Frontal cortex (tissue), 4 donors: ENCODE measurements at places on chromosomes 6 and 20.
A peak's percentile ranks its signal among the peaks of the same experiment; 100 is the strongest.

GRCh38 chr20:51540580-51540979, 1.9 kb downstream of the NFATC2 start:
- DNase-seq, result no peak

DNA sequence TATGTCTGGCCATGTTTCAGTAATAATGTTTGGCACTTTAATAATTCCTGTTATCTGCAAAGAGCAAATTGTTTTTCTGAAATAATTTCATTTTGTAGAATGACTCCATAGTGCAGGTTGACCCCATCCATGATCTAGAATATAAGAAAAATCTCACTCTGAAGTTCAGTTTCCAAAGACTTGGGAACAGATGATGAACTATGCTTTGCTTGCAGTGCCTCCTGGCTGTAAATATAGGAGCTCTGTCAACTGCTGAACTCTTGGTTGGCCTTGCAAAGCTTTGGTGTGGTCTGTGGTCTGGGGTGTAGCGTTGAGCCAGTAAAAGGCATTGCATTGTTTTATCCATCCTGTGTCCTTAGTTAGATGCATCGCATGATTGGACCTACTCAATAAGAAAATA, 104.0 kb downstream of the PLCB4 start:
- DNase-seq, result no peak

GRCh38 chr6:3176562-3177355, 19.4 kb upstream of the TUBB2A start:
- peak; percentile 58 for DNase-seq

- DNase-seq, result no peak
These were observed 14.5 kb upstream of the NTSR1 start for GRCh38 chr20:62694106-62694505.

DNA sequence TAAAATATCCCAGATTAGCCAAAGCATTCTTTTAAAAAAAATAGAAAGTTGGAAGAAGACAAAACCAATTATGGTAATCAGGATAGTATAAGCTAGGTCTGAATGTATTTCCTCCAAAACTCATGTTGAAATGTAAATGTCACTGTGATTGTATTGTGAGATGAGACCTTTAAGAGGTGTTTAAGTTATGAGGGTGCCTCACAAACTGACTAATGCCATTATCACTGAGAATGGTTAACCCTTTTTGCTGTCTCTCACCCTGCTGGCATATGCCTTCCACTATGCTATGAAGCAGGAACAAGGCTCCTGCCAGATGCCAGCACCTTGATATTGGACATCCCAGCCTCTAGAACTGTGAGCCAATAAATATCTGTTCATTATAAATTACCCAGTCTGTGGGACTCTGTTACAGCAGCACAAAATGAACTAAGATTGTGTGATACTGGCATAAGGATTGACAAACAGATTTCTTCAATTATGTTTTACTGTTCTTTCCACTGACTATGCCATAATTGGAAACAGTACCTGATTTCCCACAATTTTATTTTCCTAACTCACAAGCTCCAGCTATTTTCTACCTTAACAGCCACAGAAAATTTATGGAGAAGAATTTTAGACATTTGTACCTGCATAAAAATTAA, 63.8 kb downstream of the IBTK start:
- DNase-seq, result no peak

- DNase-seq, result no peak
These were observed 155.8 kb downstream of the RNGTT start for GRCh38 chr6:88807622-88808021.

DNA sequence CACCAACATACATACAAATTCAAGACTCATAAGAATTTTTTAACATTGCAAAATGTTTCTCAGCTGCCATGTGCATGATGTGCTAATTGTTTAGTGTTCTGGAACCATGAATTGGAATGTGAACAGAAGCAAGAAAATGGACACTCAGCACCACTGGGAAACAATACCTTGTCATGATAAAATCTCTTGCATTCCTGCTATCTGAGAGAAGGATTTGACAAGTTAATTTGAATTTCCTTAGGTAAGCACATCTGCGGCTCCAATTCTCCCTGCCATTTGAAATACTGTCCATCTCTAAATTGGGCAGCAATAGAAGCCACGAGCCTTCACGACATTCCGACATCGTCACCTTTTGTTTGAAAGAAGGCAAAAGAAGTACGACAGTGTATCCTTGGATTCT, 1104.6 kb upstream of the MAP3K7 start:
- DNase-seq, result no peak

DNA sequence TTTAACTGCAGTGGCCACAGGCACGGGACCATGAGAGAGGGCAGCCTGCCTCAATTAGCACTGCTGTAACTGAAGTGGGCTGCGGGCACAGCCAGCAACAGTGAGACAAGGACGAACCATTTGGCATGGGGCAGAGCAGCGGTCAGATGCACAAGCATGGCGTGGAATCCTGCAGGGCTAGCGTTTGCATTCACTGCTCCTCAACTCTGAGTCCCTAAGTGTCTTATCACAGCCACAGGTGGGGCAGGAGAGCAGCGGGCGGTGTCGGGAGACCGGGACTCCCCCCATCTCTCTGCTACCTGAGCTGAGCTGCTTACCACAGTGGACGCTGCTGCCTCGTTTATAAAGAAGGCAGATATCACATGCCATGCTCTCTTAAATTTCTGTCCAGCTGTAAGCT, 31.3 kb upstream of the PDE10A start:
- DNase-seq, result no peak

DNA sequence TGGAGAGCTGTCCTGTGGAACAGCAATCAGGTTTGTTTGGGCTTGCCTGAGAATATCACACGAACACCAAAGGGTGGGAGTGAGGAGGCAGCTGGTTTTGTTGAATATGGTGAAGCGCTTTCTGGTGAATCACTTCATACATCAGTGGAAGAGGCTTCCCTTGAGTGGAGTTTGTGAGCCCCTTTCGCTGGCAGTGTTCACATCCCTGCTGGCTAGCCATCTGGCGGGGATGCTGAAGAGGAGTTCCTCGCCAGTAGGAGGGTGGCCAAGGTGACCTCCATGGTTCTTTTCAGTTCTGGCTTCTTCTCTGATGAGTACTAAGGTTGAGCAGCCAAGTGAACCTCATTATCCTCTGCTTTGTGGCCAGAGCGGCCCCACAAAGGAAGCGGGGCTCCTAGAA, 37.7 kb upstream of the RNF8 start:
- no peak for DNase-seq

- DNase-seq, result no peak
These were observed at the start of gene TUBB1 for GRCh38 chr20:59019217-59019616. TSS of gene TUBB1 (plus strand) at chr20:59019429. CDS start at chr20:59019523, 94 bp downstream.

GRCh38 chr20:32019156-32019510, 8.9 kb downstream of the CCM2L start:
- DNase-seq, result peak; percentile 43

DNA sequence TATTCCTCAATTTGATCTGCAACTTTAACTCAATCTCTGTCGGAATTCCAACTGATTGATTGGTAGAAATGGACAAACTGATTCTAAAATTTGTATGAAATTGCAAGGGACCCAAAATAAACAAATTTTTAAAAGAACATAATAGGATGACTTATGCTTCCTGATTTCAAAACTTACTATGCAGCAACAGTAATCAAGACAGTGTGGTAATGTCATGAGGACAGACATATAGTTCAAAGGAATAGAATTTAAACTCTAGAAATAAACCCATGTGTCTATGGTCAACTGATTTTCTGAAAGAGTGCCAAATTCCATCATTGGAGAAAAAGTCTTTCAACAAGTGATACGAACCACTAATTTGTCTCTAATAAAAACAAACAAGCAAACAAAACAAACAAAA, 1320.1 kb upstream of the GJE1 start:
- no peak for DNase-seq

DNA sequence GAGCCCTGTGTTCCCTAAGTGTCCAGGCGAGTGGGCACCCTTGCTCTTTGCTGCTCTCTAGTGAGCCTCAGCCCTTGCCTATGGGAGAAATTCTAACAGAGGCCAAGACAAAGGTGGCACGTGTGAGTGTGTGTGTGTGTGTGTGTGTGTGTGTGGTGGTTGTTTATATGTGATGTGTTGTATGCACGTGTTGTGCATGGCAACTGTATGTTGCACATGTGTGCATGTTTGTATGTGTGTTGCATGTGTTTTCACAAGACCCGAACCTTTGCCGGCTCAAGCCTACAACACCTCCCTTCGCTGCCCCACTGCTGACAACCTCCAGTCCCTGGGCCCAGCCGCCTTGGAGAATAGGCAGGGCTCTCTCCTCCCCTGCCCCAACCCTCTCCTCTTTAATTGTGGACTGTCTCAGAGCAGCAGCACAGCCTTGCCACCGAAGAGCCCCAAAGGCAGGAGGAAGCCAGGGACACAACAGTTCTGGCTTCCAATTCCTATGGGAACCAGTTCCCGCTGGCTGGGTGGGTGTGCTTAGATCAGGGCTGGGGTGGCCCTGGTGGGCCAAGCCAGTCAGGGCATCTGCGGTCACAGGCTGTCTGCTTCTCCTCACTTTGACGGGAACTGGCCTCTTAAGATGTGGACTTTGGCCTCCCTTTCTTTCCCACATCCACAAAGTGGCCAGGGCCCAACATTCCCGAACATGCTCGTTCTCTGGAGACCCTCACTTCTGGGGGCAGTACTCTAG, 2.7 kb downstream of the KCNK16 start:
- DNase-seq, result no peak

GRCh38 chr6:17156966-17157365, 55.1 kb downstream of the STMND1 start:
- DNase-seq, result no peak

- DNase-seq, result no peak
These were observed 63.8 kb upstream of the CD83 start for GRCh38 chr6:14053811-14054210.

DNA sequence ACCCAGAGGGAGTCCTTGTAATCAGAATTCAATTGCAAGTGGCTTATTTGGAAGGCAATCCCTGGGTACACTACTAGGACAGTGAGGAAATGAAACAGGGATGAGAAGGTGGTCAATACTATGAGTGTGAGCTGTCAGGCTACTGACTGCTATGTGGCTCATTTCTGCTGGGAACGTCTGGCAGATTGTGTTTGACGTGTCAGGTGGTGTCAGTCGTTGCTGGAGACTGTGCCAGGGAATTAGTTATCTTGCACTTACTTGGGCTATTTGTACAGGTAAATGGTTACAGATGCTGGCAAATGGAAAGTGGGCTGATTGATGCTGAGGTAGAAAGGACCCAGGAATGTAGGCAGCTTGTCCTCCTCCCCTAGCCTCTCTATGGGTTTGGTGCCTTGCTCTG, 17.4 kb downstream of the CST4 start:
- no peak for DNase-seq

DNA sequence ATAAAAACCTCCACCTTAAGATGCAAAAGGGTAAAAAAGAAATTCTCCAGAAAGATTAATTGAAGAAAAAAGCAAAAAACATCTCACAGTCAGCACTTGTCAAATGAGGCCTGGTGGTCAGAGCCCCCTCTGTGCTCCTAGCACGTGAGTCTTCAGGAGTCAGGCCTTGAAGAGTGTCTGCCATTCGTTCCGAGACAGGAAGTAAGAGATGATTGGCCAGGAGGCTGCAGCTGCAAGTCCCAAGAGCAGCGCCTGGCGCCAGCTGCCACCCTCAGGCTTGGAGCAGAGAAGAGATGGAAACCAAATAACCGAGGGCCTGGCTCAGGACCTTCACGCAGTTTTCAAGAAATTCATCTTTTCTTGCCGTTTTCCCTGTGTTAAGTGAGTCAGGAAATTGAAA, 65.0 kb downstream of the FAM120B start:
- DNase-seq, result peak; percentile 49

DNA sequence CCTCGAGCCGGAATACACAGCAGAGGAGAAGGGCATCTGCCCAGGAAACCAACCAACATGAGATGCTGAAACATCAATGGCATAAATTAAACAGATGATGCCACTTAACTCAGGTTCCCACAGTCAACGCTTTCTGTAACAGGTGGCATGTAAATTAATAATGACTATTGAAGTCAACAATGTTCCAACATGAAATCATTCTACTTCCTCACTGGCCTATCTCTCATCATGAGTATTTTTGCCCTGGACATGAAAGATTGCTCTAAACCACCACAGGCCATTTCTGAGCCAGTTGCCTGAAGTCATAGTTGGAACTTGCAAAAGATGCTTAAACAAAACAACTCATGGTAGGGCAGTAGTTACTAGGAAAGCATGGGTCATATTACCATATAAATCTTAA, 397.9 kb upstream of the JARID2 start:
- DNase-seq, result no peak

DNA sequence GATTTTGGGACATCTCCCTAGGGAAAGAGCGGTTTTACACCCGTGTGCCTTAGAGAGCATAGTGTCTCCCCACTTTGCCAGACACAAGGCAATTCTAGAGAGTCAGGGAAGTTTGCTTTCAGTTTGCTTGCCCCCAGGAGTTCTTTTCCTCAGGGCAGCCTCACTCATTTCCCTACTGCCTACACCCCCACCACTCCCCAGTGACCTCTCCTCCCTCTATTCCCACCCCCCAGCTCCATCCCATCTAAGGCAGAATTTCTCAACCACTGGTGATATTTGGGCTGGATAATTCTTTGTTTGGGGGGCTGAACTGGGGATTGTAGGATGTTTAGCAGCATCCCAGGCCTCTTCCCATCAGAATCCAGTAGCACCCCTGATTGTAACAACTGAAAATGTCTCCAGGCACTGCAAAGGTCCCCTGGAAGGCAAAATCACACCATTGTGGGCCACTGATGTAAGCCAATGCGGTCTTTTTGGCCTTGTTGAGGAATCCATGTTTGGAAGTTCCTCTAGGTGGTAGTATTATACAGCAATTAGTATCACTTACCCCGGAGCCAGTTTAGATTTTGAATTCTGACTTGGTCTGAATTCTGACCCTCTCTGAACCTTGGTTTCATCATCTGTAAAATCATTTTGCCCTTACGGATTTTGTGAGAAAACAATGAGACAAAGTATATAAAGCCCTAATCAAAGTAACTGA, 1.3 kb downstream of the EPPIN start:
- no peak for DNase-seq

GRCh38 chr6:138970856-138971425, 17.1 kb downstream of the REPS1 start:
- no peak for DNase-seq

DNA sequence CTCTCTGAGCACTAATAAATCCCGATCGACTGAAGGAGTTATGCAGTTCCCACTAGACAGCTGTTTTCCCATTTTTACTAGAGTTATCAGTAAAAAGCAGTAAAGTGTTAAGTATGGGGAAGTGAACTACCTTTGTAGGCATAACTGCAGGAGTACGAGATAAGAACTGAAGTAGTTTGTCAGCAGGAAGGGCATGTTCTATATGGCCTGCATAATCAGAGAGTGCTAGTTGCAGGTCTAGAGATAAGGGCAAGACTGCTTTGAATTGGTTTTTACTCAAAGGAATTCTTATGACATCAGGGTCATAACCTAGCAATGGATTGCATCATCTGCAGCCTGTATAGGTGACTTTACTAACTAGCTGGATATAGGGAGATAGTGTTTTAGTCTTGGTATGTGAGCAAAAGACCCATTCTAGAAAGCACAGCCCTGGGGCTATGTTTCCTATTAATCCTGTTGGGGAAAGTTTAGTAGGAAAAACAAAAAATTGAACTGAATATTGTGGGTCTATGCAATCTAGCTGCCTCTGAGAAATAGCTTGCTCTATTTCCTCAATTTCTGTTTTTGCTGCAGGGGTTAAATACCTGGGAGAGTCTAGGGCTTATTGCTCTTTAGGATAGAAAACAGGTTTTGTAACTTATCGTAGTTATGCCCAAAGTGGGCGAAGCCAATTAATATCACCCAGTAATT, 22.6 kb upstream of the CRISP1 start:
- no peak for DNase-seq

- DNase-seq, result peak; percentile 67
These were observed 14.5 kb downstream of the GNL1 start for GRCh38 chr6:30541515-30542403.
